ENCODE measurements at places on chromosomes 11 and 22.
A peak's percentile ranks its signal among the peaks of the same experiment; 100 is the strongest.

DNA sequence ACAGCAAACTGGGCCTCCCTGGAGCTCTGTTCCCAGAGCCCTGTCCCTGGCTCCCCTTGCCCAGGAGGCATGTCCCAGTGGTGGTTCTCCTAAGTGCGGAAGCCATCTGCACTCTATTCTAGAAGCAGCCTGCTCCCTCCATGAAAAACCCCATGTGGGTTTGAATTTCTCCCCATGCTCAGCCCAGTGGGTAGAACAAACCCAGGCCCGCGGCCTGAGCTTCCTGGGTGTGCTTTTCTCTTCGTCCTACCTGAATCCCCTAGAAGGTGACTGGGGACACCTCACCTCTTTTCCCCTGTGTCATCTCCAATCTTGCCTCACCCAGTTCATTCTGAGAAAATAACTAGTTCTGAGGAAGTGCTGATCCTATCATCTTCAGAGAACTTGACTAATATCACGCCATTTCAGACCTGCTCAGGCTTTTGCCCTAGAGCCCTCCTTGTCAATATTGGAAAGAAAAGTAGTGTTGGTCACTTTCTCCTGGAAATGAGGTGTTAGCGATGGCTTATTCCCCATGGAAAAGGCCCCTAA, 15.9 kb downstream of the IL10RA start:
- H3K36me3 ChIP-seq, result no peaks in the 10 kb centered on the region
- H3K27ac ChIP-seq, result no peak overlapping the region
- peaks cover 3% of the 10 kb centered on the region for H3K27me3 ChIP-seq
- H3K4me3 ChIP-seq, result no peak overlapping the region
- peaks cover 11% of the 10 kb centered on the region for H3K4me1 ChIP-seq

- H3K4me1 ChIP-seq, result no peaks in the 10 kb centered on the region
- DNase-seq, result no peak
- H3K36me3 ChIP-seq, result peaks cover 76% of the 10 kb centered on the region
- no peak overlapping the region for H3K27ac ChIP-seq
These were observed 73.4 kb downstream of the NCAPD3 start for GRCh38 chr11:134150195-134150903.

DNA sequence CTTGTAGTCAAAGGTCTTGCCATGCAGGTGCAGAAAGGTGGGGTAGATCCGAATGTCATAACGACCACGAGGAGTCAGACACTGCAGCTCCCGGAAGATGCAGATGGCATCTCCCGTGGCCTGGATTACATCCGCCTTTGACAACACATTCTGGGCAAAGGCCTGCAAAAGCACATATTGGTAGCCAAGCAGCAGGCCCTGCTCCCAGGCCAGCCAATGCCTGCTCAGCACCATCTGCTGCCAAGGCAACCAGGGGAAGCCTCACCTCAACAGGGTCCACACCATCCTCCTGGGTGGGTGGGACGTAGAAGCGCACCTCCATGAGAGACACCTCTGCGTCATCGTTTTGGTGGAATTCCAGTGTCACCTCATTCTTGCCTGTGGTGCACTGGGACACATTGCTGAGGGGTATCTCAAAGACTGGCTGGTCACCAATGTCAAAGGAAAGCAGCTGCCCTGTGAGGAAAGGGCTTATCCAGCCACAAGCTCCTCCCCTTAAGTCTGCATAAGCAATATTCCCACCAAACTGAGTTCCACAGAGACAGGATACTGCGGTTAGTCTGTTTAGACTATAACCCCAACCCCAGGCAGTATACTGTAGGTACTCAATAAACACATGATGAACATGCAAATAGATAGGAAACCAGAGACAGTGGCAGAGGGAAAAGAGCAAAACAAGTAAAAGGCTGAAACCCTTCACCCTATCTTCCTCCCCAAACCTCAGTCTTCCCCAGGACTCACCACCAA, 2.8 kb downstream of the SSRP1 start:
- no peaks in the 10 kb centered on the region for H3K27me3 ChIP-seq
- no peak overlapping the region for H3K4me3 ChIP-seq
- H3K36me3 ChIP-seq, result peaks cover 66% of the 10 kb centered on the region
- no peak for DNase-seq
- H3K4me1 ChIP-seq, result peaks cover 23% of the 10 kb centered on the region

DNA sequence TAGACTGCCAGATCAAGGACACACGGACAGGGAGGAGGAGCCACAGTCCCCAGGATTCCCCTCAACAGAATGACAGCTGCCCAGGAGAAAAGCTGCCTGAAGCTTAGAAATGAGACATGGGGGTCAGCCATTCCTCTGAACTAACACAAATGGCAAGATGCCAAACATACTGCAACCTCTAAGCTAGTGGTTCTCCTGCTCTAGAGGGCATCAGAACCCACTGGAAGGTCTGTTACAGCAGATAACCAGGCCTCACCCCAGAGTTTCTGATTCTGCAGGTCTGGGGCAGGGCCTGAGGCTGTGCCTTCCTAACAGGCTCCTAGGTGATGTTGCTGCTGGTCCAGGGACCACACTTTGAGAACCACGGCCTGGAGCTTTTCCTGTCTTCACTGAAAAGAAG, 28.6 kb upstream of the BID start:
- H3K27me3 ChIP-seq, result no peaks in the 10 kb centered on the region
- no peak overlapping the region for H3K27ac ChIP-seq
- H3K4me3 ChIP-seq, result no peak overlapping the region

DNA sequence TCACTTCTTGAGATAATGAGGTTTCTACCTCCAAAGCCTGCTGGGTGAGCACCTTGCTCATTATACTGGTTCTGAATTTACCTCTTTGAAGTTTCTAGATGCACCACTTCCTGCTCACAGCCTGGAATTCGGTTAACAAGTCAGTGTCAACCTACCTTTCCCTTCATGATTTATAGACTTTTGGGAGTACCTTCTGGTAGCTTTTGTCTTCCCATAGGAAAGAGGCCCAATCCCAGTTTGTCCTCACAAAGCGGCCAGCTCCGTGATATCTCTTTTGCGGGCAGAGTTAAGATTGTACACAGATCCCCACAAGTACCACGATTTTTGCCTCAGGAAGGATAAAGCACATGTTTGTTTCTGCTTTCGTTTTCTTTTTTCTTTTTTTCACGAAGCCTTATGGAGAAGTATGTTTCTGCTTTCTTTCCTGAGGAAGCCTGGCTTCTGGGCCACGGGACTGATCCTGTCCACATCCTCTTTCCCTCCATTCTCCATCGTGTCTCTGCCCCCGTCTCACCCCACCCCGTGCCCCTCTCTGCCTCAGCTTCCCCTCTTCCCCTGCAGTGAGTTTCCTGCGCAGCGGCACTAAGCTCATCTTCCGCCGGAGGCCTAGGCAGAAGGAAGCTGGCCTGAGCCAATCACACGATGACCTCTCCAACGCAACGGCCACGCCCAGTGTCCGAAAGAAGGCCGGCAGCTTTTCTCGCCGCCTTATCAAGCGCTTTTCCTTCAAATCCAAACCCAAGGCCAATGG, 5.7 kb upstream of the HINFP start:
- 0 out of 2 replicates have a peak overlapping the region, but pooled peaks have one; percentile 41 for H3K27ac ChIP-seq
- DNase-seq, result no peak
- peaks cover 14% of the 10 kb centered on the region for H3K4me1 ChIP-seq
- no peak overlapping the region for H3K4me3 ChIP-seq

- H3K36me3 ChIP-seq, result peaks cover 6% of the 10 kb centered on the region
- peaks cover 4% of the 10 kb centered on the region for H3K4me1 ChIP-seq
- no peak for DNase-seq
- no peak overlapping the region for H3K4me3 ChIP-seq
- no peaks in the 10 kb centered on the region for H3K27me3 ChIP-seq
These were observed 7.1 kb downstream of the NLRX1 start for GRCh38 chr11:119175493-119176077.

GRCh38 chr22:43098356-43098755, 9.2 kb upstream of the TTLL1 start:
- H3K27ac ChIP-seq, result no peak overlapping the region
- H3K36me3 ChIP-seq, result peaks cover 11% of the 10 kb centered on the region
- DNase-seq, result no peak
- H3K4me1 ChIP-seq, result 0 out of 2 replicates have a peak, but pooled peaks cover 3% of the 10 kb centered on the region
- no peaks in the 10 kb centered on the region for H3K27me3 ChIP-seq

GRCh38 chr11:36455658-36456111, 54.4 kb downstream of the TRAF6 start:
- H3K36me3 ChIP-seq, result no peaks in the 10 kb centered on the region
- peaks cover 27% of the 10 kb centered on the region for H3K4me1 ChIP-seq
- no peak overlapping the region for H3K27ac ChIP-seq
- H3K4me3 ChIP-seq, result no peak overlapping the region

DNA sequence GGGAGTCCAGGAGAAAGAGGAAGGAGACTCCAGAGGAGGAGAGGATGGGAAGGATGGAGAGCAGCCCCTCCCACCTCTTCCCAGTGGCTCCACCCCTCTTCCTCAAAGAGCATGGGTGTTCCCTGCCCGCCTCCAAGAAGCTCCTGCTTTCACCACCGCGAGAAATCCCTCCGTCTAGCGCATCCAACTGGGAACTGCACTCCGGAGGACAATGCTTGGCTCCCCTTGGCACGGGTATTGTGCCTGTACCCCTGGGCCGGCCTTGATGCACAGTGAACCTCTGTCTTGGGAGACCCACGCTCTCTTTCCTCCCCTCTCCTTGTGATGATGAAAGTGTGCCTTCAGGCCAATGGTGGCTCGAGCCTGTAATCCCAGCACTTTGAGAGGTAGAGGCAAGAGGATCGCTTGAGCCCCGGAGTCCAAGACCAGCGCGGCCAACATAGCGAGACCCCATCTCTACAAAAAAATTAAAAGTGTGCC, 14.9 kb upstream of the ADA2 start:
- peak; percentile 93 for DNase-seq
- H3K4me1 ChIP-seq, result peaks cover 70% of the 10 kb centered on the region
- H3K27ac ChIP-seq, result peak overlapping the region; percentile 94
- no peaks in the 10 kb centered on the region for H3K36me3 ChIP-seq
- H3K27me3 ChIP-seq, result no peaks in the 10 kb centered on the region

DNA sequence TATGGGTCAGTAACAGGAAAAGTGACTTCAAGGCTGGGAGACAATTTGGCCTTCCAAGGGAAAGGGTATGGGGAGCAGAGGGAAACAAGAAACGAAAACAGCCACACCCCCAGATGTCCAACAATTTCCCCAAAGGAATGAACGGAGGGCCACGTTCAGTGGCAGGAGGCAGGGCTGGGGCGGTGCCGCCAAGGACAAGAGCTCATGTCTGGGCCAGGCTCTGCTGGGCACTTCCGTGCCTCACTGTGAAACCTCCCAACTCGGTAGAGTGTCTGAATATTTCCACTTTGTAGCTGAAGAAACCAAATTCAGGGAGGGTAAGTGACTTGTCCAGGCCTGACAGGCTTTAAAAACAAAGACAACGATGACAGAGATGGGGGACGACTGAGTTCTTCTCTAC, 11.9 kb downstream of the IFT27 start:
- peak; percentile 3 for DNase-seq
- no peaks in the 10 kb centered on the region for H3K27me3 ChIP-seq
- H3K4me1 ChIP-seq, result peaks cover 13% of the 10 kb centered on the region
- no peak overlapping the region for H3K4me3 ChIP-seq

DNA sequence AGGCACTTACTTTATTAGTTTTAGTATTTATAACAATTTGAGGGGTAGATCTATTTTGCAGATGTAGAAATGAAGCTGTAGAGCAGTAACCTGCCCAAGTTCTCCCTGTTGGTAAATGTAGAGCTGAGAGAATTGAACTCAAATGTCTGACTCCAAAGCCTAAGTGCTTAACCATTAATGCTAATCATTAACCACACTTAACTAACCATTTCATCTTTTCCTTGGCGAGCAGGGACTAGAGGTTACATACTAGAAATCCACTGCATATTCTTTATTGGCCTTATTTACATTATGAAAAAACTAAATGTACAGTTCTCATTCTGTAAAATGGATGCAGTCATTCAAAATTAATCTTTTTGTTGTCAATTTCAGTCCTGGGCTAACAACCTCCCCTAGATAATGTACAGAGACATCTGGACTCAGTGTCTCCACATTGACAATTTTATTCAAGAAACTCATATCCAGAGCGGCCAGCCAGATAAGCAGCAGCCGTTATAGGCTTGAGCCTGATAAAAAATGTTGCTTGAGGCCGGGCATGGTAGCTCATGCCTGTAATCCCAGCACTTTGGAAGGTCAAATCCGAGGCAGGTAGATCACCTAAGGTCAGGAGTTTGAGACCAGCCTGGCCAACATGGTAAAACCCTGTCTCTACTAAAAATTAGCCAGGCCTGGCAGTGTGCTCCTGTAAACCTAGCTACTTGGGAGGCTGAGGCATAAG, 76.7 kb upstream of the PICALM start:
- H3K4me3 ChIP-seq, result no peak overlapping the region
- no peak overlapping the region for H3K27ac ChIP-seq
- no peak for DNase-seq
- H3K4me1 ChIP-seq, result peaks cover 7% of the 10 kb centered on the region
- no peaks in the 10 kb centered on the region for H3K27me3 ChIP-seq

GRCh38 chr11:34072041-34072440, 20.5 kb downstream of the CAPRIN1 start:
- no peaks in the 10 kb centered on the region for H3K27me3 ChIP-seq
- H3K4me1 ChIP-seq, result peaks cover 5% of the 10 kb centered on the region

DNA sequence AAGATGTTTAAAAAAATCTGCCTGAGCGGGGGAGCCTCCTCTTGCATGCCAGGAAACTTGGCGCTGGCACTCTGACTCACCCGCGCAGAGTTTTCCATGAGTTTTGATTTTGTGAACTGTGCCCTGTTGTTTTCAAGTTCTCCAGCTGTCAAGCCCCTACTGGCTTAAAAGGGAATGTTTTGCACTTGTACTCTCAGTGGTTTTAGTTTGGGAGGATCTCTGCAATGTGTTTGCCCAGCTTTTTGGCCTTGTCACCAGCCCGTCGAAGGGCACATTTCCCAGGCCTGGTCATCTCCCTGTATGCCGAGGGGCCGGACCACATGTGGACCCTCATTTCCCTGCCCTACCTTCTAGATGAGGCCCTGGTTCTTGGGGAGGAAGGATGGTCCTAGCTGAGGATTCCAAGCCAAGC, 12.2 kb downstream of the MRGPRF start:
- H3K36me3 ChIP-seq, result no peaks in the 10 kb centered on the region
- H3K27ac ChIP-seq, result peak overlapping the region; percentile 65
- H3K4me3 ChIP-seq, result no peak overlapping the region

- DNase-seq, result no peak
- no peak overlapping the region for H3K4me3 ChIP-seq
- no peak overlapping the region for H3K27ac ChIP-seq
- no peaks in the 10 kb centered on the region for H3K27me3 ChIP-seq
- no peaks in the 10 kb centered on the region for H3K36me3 ChIP-seq
- H3K4me1 ChIP-seq, result peaks cover 30% of the 10 kb centered on the region
These were observed 947.8 kb upstream of the CCDC90B start for GRCh38 chr11:84234011-84234410.

- H3K4me3 ChIP-seq, result no peak overlapping the region
- H3K4me1 ChIP-seq, result no peaks in the 10 kb centered on the region
- H3K27me3 ChIP-seq, result no peaks in the 10 kb centered on the region
- H3K36me3 ChIP-seq, result no peaks in the 10 kb centered on the region
These were observed 247.6 kb upstream of the ANO3 start for GRCh38 chr11:26084313-26084712.

GRCh38 chr11:65501472-65502273, 2.8 kb downstream of the MALAT1 start:
- no peaks in the 10 kb centered on the region for H3K27me3 ChIP-seq
- H3K27ac ChIP-seq, result peak overlapping the region; percentile 61
- no peaks in the 10 kb centered on the region for H3K36me3 ChIP-seq

- peaks cover 72% of the 10 kb centered on the region for H3K27me3 ChIP-seq
- no peak for DNase-seq
- no peak overlapping the region for H3K4me3 ChIP-seq
- H3K36me3 ChIP-seq, result no peaks in the 10 kb centered on the region
- H3K27ac ChIP-seq, result no peak overlapping the region
- peaks cover 14% of the 10 kb centered on the region for H3K4me1 ChIP-seq
These were observed 94.5 kb downstream of the RPS6KA4 start for GRCh38 chr11:64453466-64453865.

- no peak for DNase-seq
- no peak overlapping the region for H3K4me3 ChIP-seq
- no peaks in the 10 kb centered on the region for H3K27me3 ChIP-seq
- H3K4me1 ChIP-seq, result peaks cover 22% of the 10 kb centered on the region
These were observed 27.3 kb downstream of the MRTFA start for GRCh38 chr22:40609216-40609615.

All from WTC11 (cell line).